ENCODE measurements at places on chromosomes 5 and 9.

- no peak for DNase-seq
Measured at GRCh38 chr9:5665059-5665458, 36.2 kb downstream of the RIC1 start.

GRCh38 chr5:321230-321725 lies at the start of gene AHRR:
Gene AHRR, plus strand, starts transcription at chr5:321714. Its CDS starts 22,189 bp downstream, at chr5:343903.
- DNase-seq = no peak

DNA sequence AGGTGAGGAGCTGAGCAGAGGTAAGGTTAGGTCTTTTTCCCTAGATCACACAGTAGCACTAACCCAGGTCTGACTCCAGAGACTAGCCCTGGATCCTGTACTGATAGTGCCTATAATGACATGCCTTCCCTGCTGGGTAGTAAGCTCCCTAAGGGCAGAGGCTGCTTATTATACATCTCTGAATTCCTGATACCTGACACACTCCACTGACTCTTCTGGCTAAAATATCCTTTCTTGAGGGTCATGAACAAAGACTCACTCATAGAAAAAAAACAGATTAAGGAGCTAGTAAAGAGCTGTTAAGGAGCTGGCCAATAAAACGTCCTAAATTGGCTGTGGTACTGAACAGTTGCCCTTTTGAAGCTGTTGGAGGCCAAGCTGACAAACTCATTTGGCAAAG lies 149.0 kb upstream of the ITGA1 start:
- DNase-seq = no peak

GRCh38 chr9:18542837-18543405 lies 69.0 kb downstream of the ADAMTSL1 start:
- DNase-seq = no peak

GRCh38 chr9:90012949-90013348 lies 408.1 kb downstream of the GADD45G start:
- no peak for DNase-seq

- DNase-seq = no peak
Measured at GRCh38 chr9:22050924-22051323, 41.8 kb upstream of the CDKN2B start.

GRCh38 chr9:5425006-5425628 lies 12.6 kb downstream of the PLGRKT start:
- no peak for DNase-seq

DNA sequence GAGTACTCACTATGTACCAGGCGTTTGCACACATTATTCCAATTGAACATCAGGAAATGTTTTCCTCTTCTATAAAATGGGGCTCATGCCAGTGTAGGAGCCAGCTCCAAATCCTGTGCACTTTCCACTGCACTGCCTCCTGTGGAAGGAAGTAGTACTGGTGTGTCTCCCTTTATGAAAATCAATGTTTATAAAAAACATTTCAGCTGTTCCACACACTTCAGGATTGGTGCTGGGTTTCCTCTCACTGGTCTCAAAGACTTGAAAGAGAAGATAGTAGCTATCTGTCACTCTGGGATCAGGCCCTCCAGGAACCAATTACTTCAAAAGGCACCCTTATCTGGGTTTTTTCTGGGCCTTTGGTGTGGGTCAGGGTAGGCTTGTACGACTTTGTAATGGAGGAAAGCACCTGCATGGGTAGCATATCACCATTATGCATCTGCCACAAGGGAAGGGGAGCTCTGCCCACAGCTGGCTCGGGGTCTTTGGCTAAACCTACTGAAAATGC lies 32.5 kb downstream of the RAB14 start:
- DNase-seq = no peak

GRCh38 chr5:128254789-128255188 lies 171.2 kb downstream of the SLC12A2 start:
- DNase-seq = no peak

Measured in activated T-helper 1 cell treated with Interleukin-2 at 50 U/mL for 16 hours (primary cell).